ENCODE measurements at places on chromosomes 3 and 15.

GRCh38 chr15:68249058-68249713, 19.7 kb upstream of the CLN6 start:
- DNase-seq: no peak

GRCh38 chr3:11002371-11002807, 9.8 kb downstream of the SLC6A1 start:
- no peak for DNase-seq

- DNase-seq: no peak
These were observed 8.7 kb downstream of the FAH start for GRCh38 chr15:80161468-80162016.

DNA sequence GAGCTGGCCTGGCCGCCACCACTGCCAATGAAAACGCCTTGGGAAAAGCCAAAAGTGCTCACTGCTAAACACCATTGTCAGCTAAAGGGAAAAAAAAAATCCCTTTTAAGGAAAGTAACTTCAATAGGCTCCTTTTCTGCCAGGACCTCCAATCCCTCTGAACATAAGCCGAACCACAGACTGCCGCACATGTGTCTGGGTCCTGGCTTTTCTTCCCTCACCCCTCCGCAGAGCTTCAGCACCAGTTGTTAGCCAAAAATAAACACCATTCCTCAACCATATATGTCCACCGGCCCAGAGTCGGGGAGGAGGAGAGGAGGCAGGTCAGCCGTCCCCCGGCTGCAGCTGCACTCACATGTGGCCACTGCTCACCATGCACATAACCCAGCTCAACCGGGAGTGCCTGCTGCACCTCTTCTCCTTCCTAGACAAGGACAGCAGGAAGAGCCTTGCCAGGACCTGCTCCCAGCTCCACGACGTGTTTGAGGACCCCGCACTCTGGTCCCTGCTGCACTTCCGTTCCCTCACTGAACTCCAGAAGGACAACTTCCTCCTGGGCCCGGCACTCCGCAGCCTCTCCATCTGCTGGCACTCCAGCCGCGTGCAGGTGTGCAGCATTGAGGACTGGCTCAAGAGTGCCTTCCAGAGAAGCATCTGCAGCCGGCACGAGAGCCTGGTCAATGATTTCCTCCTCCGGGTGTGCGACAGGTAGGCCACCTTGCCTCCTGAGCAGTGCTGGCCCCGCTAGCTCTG, at the start of gene FBXL22:
TSS of gene FBXL22 (plus strand) at position 350 of the 753 bp plus-strand sequence. CDS start at position 356, 6 bp downstream.
- no peak for DNase-seq

DNA sequence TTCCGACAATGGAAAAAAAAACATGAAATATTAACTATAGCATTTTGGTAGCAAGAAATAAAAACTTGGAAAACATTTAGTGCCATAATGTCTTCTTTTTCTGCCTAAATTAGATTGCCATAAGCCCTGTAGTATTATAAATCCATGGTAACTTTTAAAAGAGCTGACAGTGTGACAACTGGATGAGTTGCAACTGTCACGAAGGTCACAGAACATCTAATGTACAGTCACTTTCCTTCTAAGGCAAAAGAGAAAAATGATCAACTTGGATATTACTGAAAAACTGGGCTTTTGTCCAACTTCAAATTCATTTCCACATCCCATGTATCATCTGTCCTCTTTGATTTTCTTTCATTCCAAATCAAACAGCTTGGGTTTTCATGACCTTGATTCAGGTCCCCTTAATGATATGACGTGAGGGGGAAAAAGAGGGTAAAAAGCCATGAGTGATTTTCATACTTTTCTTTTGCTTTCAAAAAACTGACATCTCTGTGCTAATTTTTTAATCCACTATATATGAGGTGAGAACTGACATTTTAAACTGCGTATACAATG, 602 bp downstream of the CPB1 start:
- no peak for DNase-seq

- DNase-seq: no peak
These were observed 42.8 kb upstream of the NSMCE3 start for GRCh38 chr15:29312387-29312786.

GRCh38 chr3:153087595-153088566, 74.1 kb upstream of the RAP2B start:
- DNase-seq: no peak

GRCh38 chr3:44132061-44132460, 109.6 kb upstream of the TOPAZ1 start:
- no peak for DNase-seq

- DNase-seq: no peak
These were observed 8.7 kb downstream of the NPTN start for GRCh38 chr15:73624530-73624929.

GRCh38 chr3:63349583-63350573, 71.8 kb downstream of the SYNPR start:
- DNase-seq: peak; percentile 5

- no peak for DNase-seq
These were observed 78.0 kb upstream of the SLC6A6 start for GRCh38 chr3:14324224-14324944.

DNA sequence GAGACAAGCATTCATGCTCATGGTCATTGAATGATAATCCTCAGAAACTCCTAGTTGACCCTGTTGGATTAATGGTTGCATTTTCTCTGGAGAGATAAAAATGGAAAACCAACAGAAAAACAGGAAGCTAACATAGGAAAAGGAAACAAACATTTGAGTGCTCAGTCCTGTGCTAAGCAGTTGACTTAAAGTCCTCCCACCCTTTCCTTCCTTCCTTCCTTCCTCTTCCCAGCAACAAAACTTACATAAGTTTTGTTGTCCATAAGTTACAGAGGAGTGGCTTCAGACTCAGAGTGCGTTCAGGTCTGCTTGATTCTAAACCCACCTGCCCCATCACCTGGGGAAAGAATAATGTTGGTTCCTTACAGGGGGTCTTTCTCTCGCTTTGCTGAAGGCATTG, 163.8 kb upstream of the RGMA start:
- no peak for DNase-seq

GRCh38 chr3:42660898-42661297, 7.4 kb downstream of the ZBTB47 start:
- no peak for DNase-seq

DNA sequence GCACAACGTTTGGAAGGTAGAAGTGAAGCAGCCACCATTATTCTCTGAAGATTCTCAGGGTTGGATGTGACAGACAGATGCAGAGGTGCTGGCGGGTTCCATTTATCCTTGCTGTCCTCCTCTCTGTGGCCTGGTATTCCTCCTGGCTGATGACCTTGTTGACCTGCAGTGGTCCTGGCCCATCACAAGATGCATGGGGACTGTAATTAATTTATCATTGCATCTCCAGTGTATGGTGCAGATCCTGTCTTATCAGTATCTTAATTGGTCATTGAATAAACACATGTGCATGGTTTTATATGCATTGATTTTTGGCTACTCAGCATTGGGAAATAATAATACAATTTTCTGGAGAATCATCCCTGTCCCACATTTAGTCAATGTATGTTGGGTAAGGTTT, 259.4 kb upstream of the LRRFIP2 start:
- DNase-seq: no peak

Measured in NCI-H2107 (cell line).